ENCODE measurements at places on chromosomes 6 and 20.
A peak's percentile ranks its signal among the peaks of the same experiment; 100 is the strongest.

DNA sequence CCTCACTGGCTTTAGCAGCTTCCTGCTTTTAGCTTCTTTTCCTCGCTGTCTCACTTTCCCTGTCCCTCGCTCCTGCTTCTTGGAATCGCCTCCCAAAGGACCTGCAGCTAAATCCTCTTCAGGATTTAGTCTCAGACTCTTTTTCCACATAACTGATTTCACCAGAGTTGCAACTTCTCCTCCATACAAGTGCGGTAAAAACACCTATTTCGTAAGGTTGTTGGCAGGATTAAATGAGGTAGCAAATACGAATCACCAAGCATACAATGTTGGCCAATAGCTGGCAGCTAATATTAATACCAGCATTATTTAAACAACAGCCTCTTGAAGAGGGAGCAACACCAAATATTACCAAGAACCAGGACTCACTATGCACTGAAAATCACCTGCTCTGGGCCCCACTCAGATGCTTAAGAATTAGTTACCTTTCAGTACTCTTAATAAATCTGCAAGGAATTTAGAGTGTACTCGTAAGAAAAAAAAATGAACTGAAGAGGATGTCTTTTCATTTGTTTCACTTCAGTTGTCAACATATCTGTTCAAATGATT is 123.0 kb downstream of the DTNBP1 start:
- no peak for DNase-seq

DNA sequence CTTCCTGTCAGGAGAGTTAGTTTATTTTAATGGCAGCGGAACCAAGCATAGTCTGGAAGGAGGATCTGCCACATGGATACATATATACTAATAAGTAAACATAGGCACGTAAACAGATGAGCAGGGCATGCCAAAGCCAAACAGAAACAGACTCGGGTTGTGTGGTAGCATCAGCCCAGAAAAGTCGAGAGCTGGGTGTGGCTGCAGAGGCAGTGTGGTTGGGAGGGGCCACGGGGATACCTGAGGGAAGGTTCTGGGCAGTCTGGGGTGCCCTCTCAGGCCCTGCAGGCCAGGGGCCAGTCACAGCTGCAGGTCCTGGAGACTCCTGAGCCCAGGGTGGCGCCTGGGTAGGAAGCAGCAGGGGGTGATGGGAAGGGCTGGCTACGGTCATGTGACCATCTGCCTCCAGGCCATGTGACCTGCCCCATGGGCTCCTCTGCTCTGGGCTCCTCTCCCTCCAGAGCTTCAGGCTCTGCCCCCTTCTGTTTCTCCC is 42.8 kb upstream of the MRPS10 start:
- no peak for DNase-seq

- no peak for DNase-seq
Measured at GRCh38 chr20:34022151-34022838, 28.6 kb downstream of the RALY start.

- DNase-seq = no peak
Measured at GRCh38 chr6:10540073-10540746, 19.1 kb downstream of the GCNT2 start.

- peak; percentile 91 for DNase-seq
Measured at GRCh38 chr6:30828027-30828962, 56.0 kb upstream of the DDR1 start.

DNA sequence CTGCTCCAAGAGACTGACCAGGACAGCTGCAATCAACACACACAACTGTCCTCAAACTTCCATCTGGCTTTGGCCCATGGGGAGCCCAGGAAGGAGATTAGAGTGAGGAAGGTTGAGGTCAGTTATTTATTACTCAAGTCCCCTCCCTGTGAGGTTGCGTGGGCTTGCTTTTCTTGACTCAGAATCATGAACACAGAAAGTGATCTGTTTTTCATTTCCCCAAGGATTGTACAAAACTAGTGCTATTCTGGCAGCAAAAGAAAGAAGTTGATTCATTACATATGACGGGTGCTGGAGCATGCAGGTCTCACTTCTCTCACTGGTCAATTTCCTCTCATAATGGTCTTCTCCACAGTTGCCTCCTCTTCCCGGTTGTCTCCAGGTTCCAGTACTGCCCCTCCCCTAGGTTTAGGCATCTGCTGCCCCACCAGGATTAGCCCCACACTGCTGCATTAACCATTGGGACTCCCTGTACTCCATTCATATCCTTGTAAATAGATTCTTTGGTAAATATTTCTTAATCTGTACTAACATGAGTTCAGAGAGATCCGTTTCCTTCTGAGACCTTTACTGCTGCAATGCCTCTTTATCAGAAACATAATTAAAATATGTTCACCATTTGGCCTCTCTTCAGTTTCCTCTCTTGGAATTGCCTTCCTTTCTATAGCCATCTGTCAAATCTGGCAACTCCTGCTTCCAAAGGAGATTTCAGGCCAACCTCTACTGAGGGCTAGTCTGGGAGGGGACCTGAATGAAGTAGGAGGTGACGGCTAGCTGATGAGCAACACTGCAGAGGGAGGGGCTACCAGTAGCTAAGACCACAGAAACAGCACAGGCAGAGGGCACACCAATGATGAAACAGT is 888.8 kb downstream of the QKI start:
- DNase-seq = no peak

DNA sequence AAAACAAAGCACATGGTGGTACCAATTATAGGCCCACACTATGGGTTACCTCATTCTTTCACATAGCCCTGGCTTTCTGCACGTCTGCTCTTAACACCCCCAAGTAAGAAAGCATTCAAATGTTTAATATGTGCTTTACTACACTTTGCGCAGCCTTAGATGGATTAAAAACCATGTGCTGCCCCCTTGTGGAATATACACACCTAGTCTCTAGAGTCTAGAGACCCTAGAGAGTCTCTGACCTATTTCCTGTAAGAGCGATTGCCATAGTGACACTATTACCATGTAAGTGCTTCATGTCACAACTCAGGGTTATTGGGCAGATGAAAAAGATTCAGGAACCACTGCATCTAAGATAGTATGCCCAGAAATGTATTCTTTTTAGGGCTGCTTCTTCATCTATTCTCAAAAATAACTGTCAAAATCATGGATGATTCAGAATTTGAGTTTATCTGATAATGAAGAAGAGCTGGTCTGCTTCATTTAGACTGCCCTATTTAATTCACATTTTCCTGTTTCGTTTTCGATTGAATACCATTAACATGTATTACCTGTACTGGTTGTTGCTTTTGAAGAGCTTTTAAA is 186.3 kb downstream of the ADGB start:
- peak; percentile 24 for DNase-seq

DNA sequence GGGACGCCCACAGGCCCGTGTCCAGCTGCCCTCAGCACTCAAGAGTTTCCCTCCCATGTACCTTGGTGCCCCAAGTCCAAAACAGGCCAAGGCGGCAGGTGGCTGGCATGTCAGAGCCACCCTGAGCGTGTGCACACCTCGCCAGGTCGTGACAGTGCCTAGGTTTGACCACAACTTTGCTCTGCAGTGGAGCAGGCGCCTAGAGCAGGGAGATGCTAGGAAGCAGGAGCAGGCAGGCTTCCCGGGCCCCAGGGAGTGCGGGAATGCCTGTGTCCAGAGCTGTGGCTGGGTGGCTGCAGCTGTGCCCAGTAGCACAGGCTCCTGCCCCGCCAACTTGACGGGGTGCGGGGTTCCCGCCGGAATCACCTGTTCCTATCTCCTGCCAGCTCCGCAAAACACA is 380.8 kb upstream of the IMPG1 start:
- no peak for DNase-seq

Data from small intestine (tissue), 16 donors.